ENCODE measurements at places on chromosomes 3 and 15. TPM values are rescaled to one million over a fixed set of nuclear protein-coding genes. Genes with fewer than 3 reads are reported as not detected.

ZNF80 gene
- not detected for total RNA-seq

WNT5A gene
- total RNA-seq: 109 TPM

ACTRT3 gene
- total RNA-seq: not detected

ACKR2 gene
- total RNA-seq: not detected

RBM5 gene
- total RNA-seq: 62.9 TPM

DNA sequence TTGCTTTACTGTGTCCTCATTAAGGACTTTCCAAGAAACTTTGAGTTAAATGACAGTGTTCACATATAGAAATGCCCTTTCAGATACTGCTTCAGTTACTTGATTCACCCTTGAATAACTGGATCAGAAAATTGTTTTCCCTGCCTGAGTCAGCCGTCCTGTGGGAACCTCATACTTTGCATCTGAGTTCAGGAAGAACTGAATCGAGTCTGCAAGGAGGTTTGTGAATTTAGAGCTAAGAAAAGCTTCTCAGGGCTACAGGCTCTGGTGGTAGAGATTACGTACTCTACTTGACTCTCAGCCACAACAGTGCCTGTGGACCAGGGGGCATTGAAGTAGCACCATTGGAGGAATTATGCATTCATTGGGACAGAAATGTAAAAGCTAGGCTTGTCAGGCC, 252.4 kb upstream of the C2CD4B start:
- peak; percentile 29 for DNase-seq

DNA sequence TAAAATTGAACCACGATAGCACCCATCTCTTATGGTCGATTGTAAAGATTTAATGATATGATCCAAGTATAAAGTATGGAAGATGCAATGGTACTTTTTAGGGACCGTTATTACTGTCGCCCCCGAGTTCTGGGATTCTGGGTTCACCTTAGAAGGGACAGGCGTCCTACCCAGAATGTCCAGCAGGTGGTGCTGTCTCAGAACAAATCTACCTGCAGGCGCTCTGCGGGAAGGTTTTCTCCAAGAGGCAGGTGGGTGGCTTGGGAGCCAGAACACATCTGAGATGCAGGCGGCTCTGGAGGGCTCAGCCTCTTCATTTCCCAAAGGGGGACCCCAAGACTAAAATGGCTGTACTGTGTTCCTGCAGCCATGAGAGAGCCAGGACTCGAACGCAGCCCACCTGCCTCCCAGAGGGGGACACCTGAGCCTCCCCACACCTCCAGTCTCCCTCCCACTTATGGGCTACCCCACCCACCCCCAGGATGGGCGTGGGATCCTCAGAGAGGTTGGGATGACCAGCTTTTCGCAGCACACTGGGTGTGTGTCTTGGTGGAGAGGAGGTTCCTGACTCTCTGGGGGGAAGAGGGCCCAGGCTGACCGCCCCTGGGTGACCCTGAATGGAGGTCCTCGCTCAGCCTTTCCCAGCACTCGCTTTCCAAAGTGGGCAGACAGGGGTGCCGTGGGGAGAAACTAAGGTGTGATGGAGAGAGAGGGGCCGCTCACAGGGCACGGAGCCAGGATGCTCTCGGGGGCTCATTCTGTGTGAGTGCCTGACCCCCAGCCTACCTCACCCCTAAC, 28.1 kb upstream of the CORO2B start:
- DNase-seq: peak; percentile 61

DNA sequence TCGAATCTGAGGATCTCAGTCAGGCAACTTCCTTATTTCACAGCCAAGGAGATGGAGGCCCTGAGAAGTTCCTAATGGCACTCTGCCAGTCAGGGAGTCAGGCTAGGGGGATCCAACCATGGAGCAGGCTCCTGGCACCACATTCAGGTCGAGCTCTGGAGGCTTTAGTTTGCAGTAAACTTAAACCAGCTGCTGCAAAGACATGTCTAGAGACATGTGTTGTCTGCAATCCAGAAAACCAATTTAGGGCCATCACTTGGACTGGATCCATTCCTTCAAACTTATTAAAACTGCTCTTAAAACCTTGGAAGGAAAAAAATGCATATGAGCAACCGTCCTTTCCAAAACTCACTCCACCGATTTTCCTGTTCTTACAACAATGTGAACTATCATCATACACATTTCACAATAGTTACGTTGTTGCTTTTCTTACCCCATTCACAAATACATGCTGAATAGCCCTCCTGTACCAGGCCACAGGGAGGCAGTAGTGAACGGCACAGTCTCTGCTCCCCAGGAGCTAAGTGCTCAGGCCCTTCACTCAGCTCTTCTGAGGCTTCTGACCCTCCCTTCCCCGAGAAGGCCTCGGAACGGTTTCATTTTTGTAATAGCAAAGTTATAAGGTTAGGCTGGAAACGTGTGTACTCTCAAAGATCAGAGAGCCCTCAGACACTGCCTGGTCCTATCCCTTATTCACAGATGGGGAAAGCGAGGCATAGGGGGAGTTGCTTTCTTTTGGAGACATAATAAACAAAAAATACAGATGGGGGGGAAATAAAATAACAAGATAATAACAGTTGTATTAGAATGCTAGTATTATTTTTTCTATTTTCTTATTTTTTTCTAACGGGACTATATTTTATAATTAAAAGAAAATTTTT, 20.1 kb downstream of the RFT1 start:
- DNase-seq: no peak

- DNase-seq: peak; percentile 77
Observed at GRCh38 chr15:30953731-30954378, 37.6 kb downstream of the MTMR10 start.

DNA sequence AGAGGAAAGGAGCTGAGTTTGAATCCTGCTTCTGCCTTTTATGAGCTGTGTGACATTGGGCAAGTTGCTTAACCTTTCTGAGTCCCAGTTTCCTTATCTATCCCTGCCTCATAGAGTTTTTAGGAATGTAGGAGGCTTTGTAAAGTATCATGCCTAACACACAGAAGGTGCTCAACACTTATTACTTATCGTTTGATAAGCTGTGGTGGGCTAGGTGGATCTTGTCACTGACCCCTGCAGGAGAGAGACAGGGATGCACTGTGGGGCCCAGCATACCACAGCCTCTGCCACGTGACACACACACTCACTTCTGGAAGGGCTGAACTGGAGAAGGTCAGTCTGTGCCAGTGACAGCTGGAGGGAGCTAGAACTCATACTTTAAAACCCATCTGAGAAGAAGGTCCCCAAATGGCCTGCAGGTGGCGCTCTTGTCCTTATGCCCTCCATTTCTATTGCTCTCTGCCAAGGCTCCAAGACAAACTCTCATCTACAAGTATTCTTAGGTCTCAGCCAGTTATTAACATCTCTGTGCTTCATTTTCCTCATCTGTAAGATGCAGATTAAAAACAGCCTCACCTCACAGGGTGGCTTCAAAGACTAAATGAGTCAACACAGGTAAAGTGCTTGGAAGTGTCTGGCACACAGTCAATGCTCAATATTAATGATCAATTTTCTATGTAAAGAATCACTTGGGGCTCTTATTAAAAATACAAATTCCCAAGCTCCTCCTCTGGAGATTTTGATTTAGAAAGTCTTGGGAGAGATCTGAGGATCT, 57.5 kb upstream of the HACD2 start:
- DNase-seq: peak; percentile 89

DNA sequence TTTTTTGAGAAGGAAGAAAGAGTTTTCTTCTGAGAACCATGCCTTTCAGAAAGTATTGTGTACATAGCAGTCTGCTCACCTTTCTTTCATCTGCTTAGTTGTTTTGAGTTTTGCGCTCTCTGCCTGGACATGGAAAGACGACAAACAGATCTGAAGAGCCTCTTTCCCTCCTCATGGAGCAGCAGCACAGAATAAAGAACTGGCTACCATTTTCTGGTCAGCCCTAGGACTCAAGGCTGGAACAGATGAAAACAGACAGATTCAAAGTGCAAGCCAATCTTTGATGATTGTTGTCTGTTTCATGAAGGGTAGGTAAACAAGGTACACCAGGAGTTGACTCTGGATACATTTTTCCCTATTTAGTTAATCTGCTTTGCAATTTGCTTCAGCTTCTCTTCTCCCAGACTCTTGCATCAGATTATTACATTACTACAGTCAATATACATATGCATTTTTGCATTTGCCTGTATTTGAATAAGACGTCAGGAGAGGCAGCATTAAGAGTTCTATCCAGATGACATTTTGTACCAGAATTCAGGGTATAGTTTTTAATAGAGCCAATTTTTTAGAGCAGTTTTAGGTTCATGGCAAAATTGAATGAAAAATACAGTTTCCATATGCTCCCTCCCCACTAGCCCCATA, 34.7 kb upstream of the MINAR1 start:
- DNase-seq: no peak
